ENCODE measurements at places on chromosomes 5 and 9.

- no peak for DNase-seq
Measured at GRCh38 chr5:179832039-179832745, 11.5 kb downstream of the SQSTM1 start.

- no peak for DNase-seq
Measured at GRCh38 chr9:88370346-88370745, 17.9 kb upstream of the SPIN1 start.

GRCh38 chr9:6811436-6811835 is 53.7 kb downstream of the KDM4C start:
- DNase-seq: no peak

DNA sequence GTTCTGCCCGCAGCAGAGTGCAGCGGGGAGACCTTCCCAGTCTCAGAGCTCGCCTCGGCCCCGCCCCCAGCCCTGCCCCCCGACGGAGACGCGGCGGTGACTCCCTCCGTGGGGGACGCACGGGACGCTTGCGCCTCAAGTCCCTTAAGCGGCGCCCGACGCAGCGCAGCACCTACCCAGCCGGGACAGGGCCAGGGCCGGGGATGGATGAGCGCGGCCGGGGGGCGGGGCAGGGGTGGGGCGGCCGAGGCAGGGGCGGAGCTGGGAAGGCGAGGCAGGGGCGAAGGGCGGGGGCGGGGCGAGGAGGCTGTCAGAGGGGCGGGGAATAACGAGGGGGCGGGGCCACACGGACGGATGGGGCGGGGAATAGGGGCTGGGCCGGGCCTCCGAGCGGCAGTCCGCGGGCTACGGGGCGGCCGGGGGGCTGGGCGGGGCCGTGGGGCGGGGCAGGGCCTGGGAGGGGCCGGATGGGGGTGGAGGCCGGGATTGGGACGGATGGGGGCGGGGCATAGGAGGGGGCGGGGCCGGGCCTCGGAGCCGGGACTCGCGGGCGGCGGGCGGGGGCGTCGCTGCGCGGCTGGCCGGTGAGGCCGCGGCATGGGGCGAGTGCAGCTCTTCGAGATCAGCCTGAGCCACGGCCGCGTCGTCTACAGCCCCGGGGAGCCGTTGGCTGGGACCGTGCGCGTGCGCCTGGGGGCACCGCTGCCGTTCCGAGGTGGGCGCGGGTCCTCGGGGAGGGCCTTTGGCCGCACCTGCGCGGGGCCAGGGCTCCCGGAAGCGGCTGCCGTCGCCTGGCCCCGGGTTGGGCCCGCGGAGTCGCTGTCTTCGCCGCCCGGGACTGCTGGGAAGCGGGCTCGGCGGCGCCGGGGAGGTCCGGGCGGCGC is at the start of gene ARRDC1:
TSS of gene ARRDC1 (plus strand) at position 566 of the 884 bp plus-strand sequence. CDS start at position 598, 32 bp downstream.
- peak; percentile 56 for DNase-seq

DNA sequence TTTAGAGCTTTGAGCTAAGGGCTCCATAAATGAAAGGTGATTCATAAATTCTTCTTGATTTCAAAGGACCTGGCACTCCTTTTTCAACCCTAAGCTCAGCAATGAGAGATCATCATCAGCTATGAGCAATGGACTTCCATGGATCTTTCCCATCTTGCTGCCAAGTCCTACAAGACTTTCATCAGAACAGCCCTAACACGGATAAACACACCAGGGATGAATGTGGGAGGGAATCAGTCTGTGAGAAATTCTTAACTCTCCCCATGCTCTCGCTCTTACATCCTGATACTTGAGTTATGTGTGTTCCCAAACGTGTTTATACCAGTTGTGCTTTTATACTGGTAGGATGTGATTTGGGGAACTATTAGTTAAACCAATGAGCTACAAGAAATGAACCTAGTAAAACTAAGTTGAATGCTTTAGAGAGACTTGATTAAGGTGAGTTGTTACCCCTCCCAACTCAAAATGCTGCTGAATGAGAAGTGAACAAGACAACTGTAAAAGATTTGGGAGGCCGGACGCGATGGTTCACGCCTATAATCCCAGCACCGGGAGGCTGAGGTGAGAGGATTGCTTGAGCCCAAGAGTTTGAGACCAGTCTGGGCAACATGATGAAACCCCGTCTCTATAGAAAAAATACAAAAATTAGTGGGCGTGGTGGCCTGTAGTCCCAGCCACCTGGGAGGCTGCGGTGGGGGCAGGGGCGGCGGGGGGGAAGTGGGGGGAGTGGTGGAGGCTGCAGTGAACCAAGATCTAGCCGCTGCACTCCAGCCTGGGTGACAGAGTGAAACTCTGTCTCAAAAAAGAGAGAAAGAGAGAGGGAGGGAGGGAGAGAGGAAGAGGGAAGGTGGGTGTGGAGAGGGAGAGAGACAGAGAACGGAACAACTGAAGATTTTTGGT is 5.2 kb upstream of the RPL26L1 start:
- no peak for DNase-seq

- no peak for DNase-seq
Measured at GRCh38 chr9:116015855-116016254, 137.7 kb upstream of the PAPPA start.

DNA sequence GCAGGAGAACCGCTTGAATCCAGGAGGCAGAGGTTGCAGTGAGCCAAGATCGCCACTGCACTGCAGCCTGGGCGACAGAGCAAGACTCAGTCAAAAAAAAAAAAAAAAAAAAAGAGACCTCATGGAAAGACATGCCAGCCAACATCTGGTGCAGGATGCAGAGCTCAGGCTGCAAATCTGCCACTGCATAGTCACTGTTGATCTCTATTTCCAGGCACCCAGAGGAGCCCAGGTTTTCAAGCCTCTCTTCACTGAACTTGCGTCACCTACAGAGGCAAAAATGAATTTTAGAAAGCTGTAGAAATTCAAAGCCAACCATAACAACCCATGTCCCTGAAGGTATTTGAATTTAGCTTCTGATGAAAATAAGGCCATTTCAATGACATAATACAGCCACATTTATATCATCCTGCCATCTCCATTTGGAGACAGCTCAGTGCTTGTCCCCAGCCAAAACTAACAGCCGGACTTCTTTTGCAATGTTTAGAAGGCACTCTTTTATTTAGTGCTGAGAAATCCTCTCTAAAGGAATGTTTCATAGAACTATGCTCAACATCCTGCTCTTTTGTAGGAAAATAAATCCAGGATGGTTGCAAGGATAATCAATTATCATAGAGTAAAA is 113.3 kb downstream of the SNX18 start:
- no peak for DNase-seq

DNA sequence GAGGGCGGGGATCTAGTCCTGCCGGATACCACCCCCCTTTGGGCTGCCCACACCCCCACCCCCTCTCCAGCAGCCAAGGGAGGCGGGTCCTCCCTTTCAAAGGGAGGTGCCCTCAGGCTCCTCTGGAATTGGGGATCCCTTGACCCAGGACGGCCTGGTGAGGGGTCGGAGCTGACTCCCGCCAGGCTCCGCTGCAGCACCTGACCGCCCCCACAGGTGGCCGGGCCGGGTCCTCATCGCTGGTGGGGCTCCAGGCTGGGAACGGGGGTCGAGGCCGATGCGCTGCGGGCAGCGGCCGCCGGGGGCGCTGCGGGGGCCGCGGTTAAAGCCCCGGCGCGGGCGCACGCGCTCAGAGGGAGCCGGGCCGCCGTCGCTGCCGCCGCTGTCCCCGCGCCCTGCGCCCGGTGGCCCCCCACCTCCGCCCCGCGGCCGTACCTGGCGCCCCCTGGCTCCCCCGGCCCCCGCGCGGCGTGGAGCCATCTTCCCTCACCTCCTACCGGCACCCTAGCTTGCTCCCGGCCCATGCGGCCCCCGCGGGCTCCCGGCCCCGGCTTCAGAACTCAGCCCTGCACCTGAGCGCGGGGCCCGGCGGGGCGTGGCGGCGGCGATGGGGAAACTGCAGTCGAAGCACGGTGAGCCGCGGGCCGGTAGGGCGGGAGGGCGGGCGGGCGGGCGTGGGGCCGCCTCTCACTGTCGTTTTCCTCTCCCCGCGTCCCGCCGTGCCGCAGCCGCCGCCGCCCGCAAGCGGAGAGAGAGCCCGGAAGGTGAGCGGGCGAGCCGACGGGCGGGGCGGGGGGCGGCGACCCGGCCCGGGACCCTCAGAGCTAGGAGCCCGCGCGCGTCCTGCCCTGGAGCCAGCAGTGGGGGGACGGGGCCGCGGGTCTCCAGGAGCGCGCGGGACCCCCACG is at the start of gene NKD2:
TSS of gene NKD2 (plus strand) at position 352 of the 908 bp plus-strand sequence. CDS start at position 608, 256 bp downstream.
- DNase-seq: no peak

- DNase-seq: peak; percentile 18
Measured at GRCh38 chr5:129392681-129393080, 67.4 kb upstream of the ADAMTS19 start.

DNA sequence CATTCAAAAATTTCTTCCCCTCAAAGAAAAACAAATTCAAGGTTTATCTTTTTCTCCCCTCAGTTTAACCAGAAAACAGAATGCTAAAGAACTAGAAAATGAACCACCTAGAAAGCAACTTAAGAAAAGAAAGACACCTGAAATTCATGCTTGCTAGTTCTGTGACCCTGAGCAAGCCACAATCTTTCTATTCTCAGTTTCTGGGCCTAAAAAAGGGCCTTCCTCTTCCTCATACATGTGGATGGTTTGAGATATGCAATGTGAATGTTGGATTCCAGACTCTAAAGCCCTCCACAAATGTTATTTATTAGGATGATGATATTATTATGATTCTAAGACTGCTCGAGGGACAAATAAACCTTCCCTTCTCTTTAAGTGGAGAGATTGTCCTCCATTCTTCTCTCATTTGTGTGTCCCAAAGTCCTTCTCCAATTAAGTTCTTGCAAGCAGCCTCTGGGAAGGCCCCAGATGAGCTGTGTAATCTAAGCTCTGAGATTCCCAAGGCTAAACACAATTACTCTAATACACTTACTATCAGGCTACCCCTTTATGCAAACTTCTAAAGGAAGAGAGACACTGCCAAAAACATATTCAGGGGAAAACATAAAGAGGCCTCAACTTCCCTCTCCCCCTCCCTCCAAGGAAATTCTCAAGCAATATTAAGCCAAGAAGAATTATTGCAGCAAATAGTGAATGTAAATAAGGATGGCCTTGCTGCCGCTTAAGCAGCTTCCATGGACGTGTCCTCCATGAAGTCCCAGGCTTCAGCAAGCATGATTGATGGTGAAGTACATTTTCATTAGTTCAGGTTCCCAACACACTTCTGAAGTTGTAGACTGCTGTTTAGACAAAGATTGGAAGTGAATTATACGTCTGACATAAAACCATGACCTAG is 80.2 kb downstream of the PRKACG start:
- no peak for DNase-seq

GRCh38 chr5:135592312-135593045 is 13.7 kb upstream of the CXCL14 start:
- DNase-seq: no peak

DNA sequence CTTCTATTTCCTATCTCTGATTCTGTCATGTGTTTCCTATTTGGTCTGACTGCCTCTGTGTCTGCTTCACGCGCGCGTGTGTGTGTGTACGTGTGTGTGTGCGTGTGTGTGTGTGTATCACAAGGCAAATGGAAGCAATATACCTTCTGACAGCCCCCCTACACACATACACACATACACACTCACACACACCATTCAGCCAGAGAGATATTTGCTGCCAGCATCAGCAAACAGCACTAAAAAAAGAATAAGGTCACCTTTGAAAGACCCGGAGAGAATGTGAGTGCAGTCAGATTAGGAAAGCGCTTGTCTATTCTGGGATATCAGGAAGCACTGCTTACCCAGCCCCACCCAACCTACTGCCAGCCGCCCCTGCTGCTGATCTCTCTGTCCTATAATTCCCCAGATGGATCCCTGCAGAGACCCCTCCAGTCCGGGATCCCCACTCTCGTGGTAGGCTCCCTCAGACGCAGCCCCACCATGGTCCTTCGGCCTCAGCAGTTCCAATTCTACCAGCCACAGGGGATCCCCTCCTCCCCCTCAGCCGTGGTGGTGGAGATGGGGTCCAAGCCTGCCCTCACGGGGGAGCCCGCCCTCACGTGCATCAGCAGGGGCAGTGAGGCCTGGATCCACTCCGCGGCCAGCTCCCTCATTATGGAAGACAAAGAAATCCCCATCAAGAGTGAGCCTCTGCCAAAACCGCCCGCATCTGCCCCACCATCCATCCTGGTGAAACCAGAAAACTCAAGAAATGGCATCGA is 45.7 kb downstream of the PLAC8L1 start:
- DNase-seq: no peak

DNA sequence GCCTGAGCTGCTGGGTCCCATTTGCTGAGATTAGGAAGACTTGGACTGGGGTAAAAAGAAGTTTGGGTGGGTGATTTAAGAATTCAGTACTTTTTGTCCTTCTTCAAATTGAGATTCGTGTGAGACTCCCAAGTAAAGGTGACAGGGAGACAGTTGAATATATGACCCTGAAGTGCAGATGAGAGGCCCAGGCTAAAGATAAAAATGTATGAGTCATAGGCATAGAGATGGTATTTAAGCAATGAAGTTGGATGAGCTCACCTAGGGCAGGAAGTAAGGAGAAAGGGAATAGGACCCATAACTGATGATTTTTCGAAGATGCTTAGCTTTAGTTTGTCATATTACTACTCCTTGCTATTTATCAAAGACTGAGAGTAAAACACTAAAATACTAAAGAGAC is 255.9 kb upstream of the ADRA1B start:
- DNase-seq: no peak

DNA sequence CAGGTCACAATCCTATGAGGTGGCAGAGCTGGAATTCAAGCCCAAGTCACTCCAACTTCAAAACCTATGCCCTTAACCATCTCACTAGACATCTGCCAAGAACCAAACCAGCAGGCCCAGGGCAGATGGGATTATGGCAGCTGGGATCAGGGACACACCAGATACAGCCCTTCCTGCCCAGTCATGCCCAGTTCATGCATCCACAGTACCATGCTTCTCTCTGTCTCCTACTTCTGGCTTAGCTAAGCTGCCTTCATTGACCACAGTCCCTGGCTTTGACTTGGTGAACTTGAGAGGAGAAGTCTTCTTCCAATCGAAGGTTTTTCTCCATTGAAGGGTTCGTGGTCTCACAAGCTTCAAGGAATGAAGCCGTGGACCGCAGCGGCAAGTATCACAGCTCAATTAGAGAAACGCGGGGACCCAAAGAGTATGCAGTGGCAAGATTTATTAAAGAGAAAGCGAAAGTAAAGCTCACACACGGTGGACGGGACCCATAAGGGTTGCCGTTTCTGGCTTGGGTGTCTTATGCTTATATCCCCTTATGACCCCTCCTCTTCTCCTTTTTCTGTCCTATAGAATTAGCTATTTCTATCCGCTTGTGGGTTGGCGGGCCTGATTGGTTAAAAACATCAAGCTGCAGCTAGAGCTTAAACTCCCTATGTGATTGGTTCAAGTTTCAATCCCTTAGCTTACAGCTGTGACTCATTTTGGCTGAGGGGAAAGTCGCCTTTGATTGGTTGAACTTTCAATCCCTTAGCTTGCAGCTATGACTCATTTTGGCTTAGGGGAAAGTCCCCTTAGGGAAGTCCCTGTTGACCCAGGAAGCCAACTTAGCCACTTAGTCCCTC is 101.2 kb downstream of the TRIM36 start:
- DNase-seq: no peak

GRCh38 chr9:136351252-136351800 is 12.2 kb downstream of the DNLZ start:
- DNase-seq: no peak

DNA sequence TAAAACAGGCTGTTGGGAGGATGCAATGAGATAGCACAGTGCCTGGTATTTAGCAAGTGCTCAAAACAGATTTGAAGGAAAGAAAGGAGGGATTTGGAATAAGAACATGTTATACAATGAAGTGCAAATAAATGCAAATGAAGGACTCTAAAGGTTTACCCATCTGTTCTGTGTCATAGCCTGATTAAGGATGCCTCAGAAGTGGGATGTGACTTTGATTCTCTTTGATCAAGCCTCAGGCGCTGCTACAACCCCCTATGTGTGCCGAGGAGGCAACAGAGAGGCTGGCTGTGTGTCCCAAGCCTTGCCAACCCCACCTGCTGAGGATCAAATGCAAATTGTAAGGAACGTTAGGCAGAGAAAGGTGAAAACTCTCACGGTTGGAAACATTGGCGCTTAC is 27.2 kb downstream of the GGTA1 start:
- DNase-seq: no peak
